ENCODE measurements at places on chromosomes 6 and 20. TPM values are rescaled to one million over a fixed set of nuclear protein-coding genes. Genes with fewer than 3 reads are reported as not detected.

E2F3 gene
- 5.0 TPM for total RNA-seq

ENPP4 gene
- total RNA-seq, result 35.2 TPM

TREM2 gene
- total RNA-seq, result 0.54 TPM

HLA-DPA1 gene
- total RNA-seq, result 63.7 TPM

TBC1D22B gene
- 8.3 TPM for total RNA-seq

VSX1 gene
- total RNA-seq, result not detected

ACTR5 gene
- 13.9 TPM for total RNA-seq

FOXS1 gene
- total RNA-seq, result 2.3 TPM

SLC44A4 gene
- not detected for total RNA-seq

TRERF1 gene
- total RNA-seq, result 7.4 TPM

RSPO3 gene
- 117 TPM for total RNA-seq

POFUT1 gene
- 42.4 TPM for total RNA-seq

C6orf163 gene
- 1.6 TPM for total RNA-seq

LINC00237 gene
- total RNA-seq, result not detected

TLDC2 gene
- total RNA-seq, result not detected

HDGFL1 gene
- total RNA-seq, result not detected

OLIG3 gene
- total RNA-seq, result not detected

TREML1 gene
- not detected for total RNA-seq

SLC22A2 gene
- total RNA-seq, result not detected

MYBL2 gene
- total RNA-seq, result not detected

TBPL1 gene
- 13.7 TPM for total RNA-seq

COL11A2 gene
- 0.50 TPM for total RNA-seq

PGC gene
- 0.62 TPM for total RNA-seq

PTCRA gene
- not detected for total RNA-seq

DEFB124 gene
- not detected for total RNA-seq

BLCAP gene
- total RNA-seq, result 63.5 TPM

SESN1 gene
- 79.5 TPM for total RNA-seq

STX7 gene
- 65.1 TPM for total RNA-seq

TNFRSF6B gene
- 19.9 TPM for total RNA-seq

DOK5 gene
- 0.62 TPM for total RNA-seq

ADGRF4 gene
- total RNA-seq, result not detected

SLC12A5 gene
- not detected for total RNA-seq

RIPOR2 gene
- 5.4 TPM for total RNA-seq

VGLL2 gene
- not detected for total RNA-seq

ZBTB12 gene
- 2.0 TPM for total RNA-seq

GTSF1L gene
- not detected for total RNA-seq

PRSS35 gene
- 0.47 TPM for total RNA-seq

BIRC7 gene
- not detected for total RNA-seq

C20orf204 gene
- 0.40 TPM for total RNA-seq

OR2J3 gene
- total RNA-seq, result not detected

BPIFB1 gene
- not detected for total RNA-seq

PLN gene
- 477 TPM for total RNA-seq

C6orf141 gene
- total RNA-seq, result 2.3 TPM

COL19A1 gene
- 15.6 TPM for total RNA-seq
